Stimulated activated CD4-positive, alpha-beta T cell treated with anti-CD3 and anti-CD28 coated beads, Interleukin-15, amount 100 ng/mL, for 1 hour (primary cell): ENCODE measurements at places on chromosomes 12 and 14.

DNA sequence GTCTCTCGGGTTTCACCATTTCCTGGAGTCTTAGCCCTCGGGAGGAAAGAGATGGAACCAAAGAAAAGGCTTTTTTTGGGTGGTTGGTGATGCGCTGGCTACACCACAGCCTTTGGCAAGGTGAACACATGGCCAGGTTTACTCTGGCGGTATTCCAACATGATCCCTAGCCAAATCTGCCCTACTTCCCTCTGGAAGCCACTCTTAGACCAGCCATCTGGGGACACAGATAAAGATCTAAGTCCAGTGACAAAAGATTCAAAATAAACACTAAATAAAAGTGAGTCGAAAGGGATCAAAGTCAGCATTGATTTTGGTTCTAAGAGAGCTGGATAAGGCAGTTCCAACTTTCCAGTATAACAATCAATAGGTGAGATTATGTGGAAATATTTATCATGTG is 694.5 kb downstream of the VRK1 start:
- DNase-seq: no peak

DNA sequence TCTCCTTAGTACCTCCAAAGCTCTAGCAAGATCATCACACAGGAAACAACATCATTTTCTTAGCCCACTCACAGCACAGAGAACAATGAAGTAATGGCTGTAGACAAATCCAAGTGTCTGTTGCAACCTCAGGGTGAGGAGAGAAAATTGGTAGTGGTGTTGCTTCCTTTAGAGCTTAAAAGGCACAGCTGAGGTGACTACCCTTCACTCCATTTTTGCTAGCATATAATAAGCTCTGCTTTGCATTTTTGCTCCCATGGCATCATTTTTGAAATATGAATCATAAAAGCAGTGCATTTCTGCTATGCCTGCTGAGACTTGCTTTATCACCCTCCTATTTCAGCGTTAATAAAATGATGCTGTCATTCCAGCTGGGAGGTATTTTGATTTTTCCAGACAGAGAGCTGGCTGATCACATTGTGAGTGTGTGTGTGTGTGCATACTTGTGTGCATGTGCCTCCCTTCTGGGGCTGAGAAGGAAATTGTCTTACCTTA is 18.5 kb upstream of the PCNX1 start:
- DNase-seq: no peak

DNA sequence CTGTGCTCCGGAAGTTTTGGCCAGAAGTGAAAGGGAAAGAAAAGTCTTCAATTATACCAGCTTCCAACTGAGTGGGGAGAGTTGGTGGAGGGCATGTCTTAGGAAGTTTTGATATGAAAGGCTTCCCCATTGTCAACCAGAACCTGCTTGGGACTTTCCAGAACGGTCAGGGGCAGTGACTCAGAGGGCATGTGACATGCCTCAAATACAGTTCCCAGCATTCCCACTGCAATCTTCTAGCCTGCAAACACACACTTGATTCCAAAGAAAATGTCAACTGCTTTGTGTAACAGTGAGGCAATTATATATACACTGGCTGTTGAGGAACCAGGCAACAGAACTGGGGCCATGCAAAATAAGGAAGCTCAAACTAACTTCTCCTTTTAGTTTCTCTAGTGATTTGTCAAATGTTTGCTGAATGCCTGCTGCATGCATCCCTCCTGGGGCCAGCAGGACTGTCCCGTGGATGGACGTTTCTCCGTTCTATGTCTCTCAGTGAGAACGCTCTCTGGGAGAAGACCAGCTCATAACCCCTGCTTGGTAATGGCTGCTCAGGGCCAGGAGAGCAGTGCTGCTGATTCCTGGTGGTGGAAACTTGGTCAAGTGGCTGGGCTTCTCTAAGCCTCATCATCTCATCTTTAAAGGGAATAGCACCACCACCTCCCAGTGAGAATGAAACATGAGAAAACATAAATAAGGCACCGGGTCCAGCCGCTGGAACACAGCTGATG is 18.3 kb downstream of the SLC25A47 start:
- no peak for DNase-seq

DNA sequence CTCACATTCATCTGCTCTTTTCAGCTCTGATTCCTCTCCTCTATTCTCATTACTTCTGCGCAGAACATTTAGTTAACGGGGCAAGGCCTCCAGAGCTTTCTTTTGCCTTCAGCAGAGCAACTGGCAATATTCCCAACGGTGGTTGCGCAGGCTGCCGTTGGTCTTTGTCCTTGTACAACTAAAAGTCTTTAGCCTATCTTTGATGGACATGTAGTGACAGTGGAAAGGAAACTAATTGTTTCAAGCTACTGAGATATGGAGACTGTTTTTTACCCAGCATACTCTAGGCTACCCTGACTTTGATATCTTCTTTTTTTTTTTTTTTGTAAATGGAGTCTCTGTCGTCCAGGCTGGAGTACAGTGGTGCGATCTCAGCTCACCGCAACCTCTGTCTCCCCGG is 12.6 kb downstream of the R3HDM2 start:
- no peak for DNase-seq

DNA sequence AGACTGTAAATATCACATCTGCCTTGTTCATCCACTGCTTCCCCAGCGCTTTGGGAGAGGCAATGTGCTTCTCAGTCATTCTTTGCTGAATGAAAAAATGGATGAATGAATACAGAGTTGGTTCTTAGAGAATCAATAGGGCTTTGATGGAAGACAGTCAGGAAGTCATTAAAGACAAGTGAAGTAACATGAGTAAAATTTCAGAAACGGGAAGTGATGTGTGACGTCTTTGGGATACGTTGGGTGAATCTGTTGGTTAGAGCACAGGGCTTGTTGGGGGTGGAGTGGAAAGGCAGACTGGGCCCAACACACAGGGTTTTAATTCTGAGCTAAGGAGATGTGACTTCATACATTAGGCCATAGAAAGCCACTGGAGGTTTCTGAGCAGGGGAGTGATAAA is 39.0 kb upstream of the NRXN3 start:
- DNase-seq: no peak

- no peak for DNase-seq
Observed at GRCh38 chr14:99260116-99260515, 11.9 kb downstream of the BCL11B start.

- no peak for DNase-seq
Observed at GRCh38 chr14:72892103-72892878, 1.6 kb downstream of the DPF3 start.

DNA sequence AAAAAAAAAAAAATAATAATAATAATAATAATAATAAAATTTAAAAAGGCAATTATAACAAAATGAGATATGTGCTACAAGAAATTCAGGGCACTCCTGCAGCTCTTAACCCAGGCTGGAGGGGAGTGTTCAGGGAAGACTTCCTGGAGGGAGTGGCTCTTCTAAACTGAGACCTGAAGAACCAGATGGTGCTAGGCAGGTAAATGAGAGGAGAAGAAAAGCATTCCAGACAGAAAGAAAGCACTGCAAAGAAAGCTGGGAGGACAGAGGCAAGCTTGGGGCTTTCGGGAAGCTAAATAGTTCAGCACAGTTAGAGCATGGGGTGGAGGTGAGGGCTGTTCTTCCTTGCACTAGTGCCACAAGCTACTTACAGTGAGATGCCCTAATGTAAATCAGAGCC is 9.9 kb upstream of the SRSF9 start:
- DNase-seq: no peak

GRCh38 chr14:24605435-24606190 is 3.9 kb downstream of the GZMH start:
- peak; percentile 49 for DNase-seq

GRCh38 chr12:54701940-54702592 is 53.9 kb upstream of the DCD start:
- DNase-seq: no peak

- no peak for DNase-seq
Observed at GRCh38 chr14:102493585-102493984, 16.0 kb downstream of the ANKRD9 start.

GRCh38 chr12:132506328-132507160 is 16.6 kb downstream of the FBRSL1 start:
- DNase-seq: peak; percentile 48

- DNase-seq: peak; percentile 34
Observed at GRCh38 chr12:132523576-132524331, 33.8 kb downstream of the FBRSL1 start.

- DNase-seq: no peak
Observed at GRCh38 chr12:85946375-85946774, 72.3 kb downstream of the NTS start.

- no peak for DNase-seq
Observed at GRCh38 chr12:93785249-93786010, 108.3 kb downstream of the CRADD start.
